ENCODE measurements at places on chromosomes 5 and 9.

GRCh38 chr9:4424891-4425290 lies 65.4 kb upstream of the SLC1A1 start:
- H3K4me1 ChIP-seq, result peaks cover 8% of the 10 kb centered on the region
- no peaks in the 10 kb centered on the region for H3K36me3 ChIP-seq
- H3K27ac ChIP-seq, result no peak overlapping the region
- H3K4me3 ChIP-seq, result no peak overlapping the region

GRCh38 chr9:7237473-7238246 lies 479.9 kb downstream of the KDM4C start:
- no peaks in the 10 kb centered on the region for H3K36me3 ChIP-seq
- H3K27ac ChIP-seq, result no peak overlapping the region
- no peaks in the 10 kb centered on the region for H3K4me1 ChIP-seq

GRCh38 chr5:136123236-136123768 lies 9.3 kb upstream of the SMAD5 start:
- DNase-seq, result no peak
- peaks cover 4% of the 10 kb centered on the region for H3K27me3 ChIP-seq
- H3K4me3 ChIP-seq, result no peak overlapping the region

DNA sequence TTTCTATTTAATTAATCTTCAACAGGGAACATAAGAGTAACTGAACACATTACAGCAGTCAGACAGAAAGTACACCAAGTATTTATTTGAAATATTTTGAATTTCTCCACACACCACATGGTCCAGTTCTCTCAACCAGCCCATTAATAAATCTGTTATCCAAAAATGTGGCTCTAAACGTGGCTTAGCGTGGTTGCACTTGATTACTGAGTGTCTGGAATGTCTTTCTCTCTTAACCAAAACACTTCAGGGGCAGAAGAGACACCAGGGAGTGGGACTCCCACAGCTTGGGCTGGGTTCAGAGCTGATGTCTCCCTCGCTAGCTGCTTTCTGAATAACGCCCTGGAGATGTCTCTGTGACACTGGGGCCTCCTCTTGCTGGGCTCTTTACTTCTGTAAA lies 52.6 kb upstream of the FANCC start:
- no peak overlapping the region for H3K4me3 ChIP-seq
- H3K4me1 ChIP-seq, result no peaks in the 10 kb centered on the region
- no peaks in the 10 kb centered on the region for H3K36me3 ChIP-seq
- no peak overlapping the region for H3K27ac ChIP-seq
- H3K27me3 ChIP-seq, result peaks cover 14% of the 10 kb centered on the region

DNA sequence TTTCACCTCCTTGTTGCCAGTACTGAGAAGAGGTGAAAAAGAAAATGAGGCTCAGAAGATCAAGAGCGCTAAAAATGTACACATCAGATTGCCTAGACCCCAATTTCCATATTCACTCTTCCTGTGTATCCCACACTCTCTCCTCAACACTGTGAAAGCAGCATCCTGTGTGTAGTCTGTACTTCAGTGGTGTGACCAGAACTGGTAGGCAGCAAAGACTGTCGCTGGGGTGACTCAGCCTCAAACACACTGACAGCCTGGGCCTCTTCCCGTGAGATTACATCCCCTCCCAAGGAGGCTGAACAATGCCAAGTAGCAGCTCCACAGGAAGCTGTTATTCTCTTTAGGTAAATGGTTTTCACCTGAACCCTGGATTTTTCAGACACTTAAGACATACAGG lies 135.5 kb downstream of the CCDC192 start:
- no peaks in the 10 kb centered on the region for H3K36me3 ChIP-seq
- no peaks in the 10 kb centered on the region for H3K4me1 ChIP-seq
- no peak overlapping the region for H3K4me3 ChIP-seq
- DNase-seq, result no peak
